Putamen (tissue), 1 donor: ENCODE measurements at places on chromosomes 6 and 20.

DNA sequence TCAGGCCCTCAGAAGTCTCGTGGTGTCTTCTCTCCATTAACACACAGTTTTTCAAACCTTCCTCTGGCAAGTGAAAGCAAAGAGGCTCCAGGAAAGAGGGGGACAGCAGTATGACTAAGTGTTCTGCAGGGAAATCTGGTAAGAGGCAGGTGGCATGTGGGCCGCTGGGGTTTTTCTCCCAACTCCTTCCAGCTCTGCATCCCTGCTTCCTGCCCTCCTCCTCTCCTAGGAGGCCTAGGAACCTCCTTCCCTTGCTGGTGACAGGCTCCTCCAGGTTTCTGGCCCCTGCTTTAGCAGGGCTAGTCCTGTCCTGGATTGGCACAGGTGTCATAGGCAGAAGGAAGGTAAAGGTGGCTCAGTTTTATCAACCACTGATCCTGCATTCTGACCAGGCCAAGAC lies 7.6 kb upstream of the ITCH start:
- DNase-seq = no peak

DNA sequence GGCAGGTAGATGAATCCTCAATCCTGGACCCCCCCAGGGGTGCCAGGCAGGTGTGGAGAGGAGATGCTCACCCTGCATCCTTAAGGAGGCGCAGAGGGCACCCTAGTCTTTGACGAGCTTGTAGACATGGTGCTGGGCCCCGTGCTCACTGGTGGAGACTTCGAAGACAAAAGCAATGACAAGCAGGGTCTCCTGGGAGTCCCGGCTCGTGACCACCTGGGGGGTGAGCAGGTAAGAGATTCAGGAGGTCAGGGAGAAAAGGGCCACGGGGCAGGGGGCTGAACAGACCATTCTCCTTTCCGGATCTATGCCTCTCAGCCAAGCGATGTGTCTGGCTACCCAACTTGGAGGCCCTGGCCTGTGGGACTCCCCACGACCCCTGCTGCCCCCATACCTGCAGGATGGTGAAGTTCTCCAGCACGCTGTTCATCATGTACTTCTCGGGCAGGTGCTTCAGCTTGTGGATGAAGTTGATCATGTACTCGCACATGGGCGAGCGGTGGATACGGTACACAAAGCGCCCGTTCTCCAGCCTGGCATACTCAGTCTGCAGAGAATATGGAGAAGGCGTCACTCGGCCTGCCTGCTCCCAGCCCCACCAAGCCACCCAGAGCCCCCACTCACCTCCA lies 6.9 kb downstream of the RPL10A start:
- no peak for DNase-seq

DNA sequence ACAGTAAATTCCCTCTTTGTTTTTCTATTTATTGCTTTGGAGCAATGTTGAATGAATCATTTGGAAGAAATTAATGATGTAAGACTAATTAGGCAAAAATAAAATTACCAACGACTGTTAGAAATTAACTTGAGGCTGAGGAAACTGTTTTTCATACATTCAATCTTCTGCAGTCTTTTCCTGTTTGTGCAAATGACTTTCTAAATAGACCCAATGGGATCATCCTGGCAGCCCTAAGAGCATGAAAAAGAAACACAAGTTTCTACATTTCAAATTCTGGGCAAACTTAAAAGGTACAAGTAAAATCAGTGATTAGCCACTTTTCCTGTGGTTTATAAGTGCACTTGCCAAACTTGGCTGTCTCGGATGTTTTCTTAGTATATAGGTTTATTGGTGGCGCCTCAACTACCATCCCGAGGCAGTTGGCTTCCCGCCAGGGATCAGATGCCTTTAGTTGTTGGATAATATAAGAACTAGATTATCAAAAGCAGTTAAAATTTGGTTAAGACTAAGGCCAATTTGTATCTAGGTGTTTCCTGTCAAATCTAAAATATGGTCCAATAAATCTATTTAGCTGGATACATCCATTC lies 181.2 kb downstream of the ISM1 start:
- DNase-seq = no peak

DNA sequence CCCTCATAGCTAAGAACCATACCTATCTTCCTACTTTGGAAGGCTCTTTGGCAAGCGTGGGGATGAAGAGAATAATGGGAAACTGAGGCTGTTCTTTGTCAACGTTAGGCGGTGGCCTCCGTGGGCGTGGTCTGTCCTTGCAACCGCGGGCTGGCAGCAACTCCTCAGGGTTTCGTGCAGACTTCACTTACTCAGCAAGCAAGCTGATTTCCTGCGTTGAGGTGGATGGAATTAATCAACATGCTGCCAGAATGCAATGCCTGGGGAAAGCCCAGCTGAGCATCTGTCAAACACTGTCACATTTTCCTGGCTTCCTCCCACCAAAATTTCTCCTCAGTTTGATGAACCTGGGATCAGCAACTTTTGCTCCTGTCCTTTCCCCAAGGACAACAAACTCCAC lies 9.2 kb upstream of the IL17F start:
- DNase-seq = no peak

DNA sequence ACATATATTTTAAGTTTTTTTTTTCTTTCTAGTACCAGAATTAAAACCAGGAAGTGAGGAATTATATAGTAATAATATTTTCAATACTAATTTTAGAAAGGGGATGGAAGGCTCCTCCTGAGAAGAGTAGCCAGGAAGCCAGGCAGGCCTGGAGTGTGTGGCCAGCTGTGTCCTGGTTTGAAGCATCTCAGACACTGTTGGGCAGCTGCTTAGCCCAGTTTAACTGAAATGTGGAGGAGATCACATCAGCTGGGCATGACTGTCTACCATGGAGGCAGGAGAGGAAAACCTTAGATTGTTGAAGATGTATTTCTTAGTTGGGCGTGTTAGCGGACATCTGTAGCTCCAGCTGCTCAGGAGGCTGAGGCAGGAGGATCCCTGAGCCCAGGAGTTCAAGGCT lies 142.2 kb downstream of the ARID1B start:
- DNase-seq = no peak

DNA sequence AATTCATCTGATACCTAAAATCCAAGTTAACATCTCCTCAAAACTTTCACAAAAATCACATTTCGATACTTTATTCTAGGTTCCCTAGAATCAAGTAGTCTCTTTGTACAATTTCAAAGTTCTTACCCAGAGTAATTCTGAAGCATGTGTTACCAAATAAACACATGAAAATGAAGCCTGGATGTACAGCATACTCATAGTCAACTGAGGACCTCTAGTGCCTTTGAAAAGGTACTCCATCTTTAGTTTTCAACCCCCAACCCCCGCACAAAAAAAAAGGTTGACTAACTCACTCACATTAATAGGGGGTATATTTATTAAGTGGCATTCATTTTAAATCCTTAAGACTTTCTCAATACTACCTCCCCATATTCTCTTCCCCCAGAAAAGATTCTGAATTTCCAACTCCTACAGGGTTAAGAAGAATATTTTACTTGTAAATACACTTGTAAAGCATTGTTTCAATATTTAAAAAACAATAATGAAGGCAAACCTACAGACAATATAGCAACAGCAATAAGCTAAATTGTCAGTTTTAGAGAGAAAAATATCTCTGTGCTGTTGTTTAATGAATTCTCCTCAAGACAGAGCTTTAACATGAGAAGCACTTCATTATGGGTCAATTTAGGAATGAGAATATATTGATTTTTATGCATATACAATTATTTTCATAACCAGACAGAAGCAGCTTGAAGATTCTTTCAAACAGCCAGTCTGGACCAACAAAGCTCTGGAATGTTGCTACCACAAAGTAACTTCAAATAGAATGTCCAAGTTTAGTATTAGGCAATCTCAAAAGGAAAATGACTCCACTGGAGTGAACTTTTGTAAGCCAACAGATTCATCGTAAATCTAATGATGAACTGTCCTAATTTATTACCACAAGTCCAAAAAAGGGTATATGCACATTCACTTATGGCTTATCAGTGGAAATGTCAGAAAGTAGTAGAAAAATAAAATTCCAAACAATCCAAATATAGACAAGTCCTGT lies 3.3 kb downstream of the PLN start:
- peak; percentile 37 for DNase-seq

GRCh38 chr6:34324738-34325444 lies 67.6 kb downstream of the NUDT3 start:
- no peak for DNase-seq

GRCh38 chr20:36777576-36777975 lies 4.0 kb upstream of the DSN1 start:
- DNase-seq = no peak

- no peak for DNase-seq
Measured at GRCh38 chr6:111342913-111343312, 140.1 kb downstream of the REV3L start.

DNA sequence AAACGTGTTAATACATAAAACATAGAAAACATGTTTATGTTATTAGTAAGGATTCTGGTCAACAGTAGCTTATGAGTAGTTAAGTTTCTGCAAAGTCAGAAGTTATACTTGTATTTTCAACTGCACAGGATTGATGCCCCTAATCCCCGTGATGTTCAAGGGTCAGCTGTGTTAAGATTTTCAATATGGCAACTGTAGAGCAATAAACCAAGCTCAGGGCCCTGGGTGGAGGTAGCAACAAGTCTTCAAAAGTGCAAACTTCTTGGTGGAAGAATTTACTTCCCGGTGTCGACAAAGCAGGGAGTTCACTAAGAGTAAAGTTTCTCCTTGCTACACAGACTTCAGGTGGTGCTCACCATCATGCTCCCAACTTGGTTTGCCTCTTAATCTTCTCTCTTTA lies 4.1 kb upstream of the BCAS1 start:
- DNase-seq = no peak

GRCh38 chr6:47349931-47350330 lies 40.2 kb upstream of the TNFRSF21 start:
- DNase-seq = no peak

DNA sequence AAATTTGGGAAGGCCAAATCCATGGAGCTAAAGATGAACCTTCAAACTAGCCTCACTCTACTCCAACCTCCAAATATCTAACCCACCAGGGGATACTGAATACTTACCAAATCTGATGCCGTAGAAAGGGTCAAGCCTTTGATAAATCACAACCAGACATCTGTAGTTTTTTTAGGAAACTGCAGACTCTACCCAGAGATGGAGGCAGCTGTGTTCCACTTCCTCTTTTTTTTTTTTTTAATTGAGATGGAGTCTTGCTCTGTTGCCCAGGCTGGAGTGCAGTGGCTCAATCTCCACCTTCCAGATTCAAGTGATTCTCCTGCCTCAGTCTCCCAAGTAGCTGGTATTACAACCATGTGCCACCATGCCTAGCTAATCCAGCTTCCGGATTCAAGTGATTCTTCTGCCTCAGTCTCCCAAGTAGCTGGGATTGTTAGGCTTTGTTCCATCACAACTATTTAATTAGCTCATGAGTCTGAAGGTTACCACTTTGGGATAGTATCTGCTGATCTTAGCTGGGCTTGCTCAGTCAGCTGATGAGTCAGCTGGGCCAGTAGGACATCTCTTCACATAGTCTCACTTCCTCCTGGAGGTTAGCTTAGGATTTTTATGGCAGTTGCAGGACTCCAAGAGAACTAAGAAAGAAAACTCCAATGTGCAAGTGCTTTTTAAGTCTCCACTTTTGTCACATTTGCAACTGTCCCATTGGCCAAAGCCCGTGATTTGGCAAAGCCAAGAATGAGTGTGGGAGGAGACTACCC lies 13.3 kb downstream of the FRK start:
- no peak for DNase-seq

DNA sequence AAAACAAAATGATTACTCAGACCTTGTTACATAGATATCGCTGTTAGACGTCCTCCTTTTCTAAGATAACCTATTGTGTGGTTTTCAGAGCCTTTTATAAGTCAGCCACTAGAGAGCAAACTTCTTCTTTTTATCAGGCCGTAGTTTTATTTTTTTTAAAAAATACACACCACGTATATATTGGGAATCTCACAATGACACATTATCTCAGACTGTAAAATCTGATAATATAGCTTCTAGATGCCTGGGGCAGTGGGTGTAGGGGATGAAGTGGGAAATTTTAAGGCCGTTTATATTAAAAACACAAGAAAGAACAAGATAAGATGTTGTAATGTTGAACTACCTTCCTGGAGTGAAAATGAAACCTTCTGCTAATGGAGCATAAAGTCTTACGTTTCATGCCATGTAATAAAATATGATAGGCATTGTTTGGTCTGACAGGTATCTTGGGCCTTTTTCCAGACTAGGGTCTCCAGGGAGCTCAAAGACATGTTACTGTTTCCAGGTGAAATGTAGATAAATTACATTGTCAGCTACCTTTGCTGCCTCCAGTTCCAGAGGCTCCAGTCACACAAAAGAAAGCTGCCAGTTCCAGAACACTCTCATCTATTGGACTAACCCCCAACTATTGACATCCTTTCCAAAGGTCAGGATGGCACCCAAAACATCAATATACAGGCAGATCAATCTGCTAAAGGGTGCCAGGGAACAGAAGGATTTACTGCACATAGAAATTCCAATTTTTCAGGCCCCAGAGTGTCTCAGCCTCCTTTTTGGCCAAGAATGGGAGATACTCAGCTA lies 130.2 kb upstream of the AKIRIN2 start:
- DNase-seq = peak; percentile 27

GRCh38 chr6:136161950-136162349 lies 88.2 kb downstream of the MTFR2 start:
- DNase-seq = no peak

- no peak for DNase-seq
Measured at GRCh38 chr6:34025861-34026260, 120.0 kb downstream of the GRM4 start.

GRCh38 chr6:53811082-53811481 lies 16.3 kb downstream of the LRRC1 start:
- no peak for DNase-seq

DNA sequence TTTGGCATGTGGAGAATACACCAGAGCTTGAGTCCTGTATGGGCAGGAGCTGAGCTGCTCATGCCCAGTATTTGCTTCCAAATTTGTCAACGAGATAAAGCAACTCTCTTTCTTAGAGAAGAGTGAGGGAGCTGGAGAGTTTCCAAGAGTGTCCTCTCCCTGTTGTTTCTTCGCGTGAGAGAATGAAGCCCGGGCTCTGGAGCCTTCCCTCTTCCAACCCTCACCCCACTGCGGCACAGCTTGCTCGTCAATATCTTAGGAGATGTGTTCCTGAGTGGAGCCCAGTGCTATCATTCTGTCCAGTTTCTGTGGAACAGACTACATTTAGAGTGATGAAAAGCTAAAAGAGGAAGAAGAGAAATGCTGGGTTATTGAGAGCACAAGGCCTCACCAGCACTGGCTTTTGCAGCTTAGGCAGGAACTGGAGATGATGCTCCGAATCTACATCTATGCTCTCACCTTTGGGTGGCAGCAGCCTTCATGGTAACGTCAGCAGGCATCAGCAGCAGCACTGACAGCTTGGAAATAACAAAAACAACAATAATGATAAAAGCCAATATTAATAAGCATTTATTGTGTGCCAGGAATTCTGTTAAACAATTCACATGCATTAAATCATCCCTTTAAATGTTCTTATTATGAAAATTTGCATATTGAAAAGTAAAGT lies 66.5 kb upstream of the TFB1M start:
- DNase-seq = no peak
